MM.1S (cell line): ENCODE measurements at places on chromosomes 16 and 17.

GRCh38 chr16:88647178-88648070 lies 3.4 kb downstream of the CYBA start:
- DNase-seq, result no peak

DNA sequence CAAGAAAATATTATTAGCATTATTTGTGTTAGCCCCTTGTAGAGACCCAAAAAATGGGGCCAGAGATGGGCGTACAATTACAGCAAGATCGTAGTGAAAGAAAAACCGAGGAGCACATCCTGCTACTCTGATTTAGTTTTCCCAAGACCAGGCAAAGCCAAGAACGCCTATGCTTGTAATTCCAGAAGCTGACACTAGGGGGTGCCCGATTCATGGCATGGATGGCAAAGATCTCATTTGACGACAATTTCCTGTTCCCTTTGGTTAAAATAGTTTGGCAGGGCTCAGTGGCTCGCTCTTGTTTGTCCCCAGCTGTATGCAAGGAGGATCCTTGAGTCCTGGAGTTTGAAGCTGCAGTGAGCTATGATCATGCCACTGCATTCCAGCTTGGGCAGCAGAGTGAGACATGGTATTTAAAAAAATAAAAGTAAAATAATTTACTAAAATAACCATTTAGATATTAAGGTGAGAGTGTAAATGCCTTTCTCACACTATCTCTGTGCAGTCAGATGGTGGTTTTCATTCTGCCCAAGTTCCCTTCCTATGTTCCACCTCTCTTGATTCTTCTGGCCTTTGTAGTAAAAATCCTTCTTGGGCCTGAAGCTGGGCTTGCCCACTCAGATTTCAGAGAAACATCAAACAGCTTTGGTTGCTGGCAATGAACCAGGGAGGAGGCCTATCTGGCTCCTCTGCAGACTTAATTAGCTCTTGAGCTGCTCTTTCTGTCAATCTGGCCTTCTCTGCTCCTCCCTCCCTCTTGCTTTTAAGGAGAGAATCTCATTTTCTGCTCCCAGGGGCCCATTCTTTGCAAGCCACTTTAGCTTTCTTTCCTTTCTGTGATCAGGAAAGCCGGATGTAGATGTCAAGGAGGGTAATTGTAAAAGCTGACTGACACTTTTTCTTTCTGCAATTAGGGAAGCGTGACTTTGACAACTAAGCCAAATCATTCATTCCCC lies 31.2 kb downstream of the TMEM238L start:
- DNase-seq, result peak; percentile 45

DNA sequence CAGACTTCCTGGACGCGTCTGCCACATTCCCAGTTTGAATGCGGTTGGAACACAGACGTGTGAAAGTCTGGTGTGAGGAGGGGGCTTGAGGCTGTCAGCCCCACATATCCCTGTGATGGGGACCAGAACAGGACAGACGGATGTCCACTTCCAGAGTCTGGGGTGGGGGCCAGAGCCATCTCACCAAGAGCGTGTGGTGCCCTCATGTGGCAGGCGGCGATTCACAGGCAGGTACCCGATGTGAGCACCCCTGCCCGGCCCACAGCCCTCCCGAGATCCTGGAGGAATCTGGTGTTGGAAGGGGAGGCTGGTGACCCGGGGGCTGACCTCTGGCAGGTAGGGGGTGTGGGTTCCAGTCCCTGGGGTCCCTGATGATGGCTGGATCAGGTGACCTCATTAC lies 51.5 kb downstream of the ENGASE start:
- DNase-seq, result no peak

- no peak for DNase-seq
Observed at GRCh38 chr16:81967358-81967757, 43.9 kb downstream of the SDR42E1 start.

GRCh38 chr16:17019366-17019765 lies 451.4 kb downstream of the XYLT1 start:
- DNase-seq, result no peak

DNA sequence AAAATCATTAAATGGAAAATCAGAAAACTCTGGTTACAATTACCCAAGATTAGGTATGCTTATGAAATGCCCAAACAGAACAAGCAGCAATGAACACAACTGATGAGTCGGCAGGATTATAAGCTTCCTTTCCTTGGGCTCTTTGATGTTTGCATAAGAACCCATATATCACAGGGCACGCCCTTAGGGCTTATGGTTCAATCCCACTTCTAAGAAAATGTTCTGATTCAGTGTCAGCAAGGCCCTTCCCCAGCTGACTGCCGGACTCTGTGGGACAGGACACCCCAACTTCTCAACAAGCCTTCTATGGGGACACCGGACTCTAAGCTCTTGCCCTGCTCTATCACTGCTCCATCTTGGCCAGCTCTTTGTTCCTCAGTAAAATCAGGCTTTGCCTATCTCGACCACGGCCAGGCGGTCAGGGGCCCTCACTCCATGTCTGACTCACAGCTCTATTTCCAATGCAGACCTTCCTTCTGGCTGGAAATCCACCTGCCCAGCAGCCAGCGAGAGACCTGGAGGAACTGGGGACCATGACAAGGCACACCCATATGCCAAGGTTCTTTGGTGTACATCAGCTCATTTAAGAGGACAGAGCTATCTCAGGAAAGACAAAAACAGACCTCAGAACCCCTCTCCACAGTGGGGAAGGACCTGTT lies 26.8 kb downstream of the LITAFD start:
- peak; percentile 14 for DNase-seq

GRCh38 chr17:82896071-82897000 lies 56.5 kb upstream of the ZNF750 start:
- no peak for DNase-seq

DNA sequence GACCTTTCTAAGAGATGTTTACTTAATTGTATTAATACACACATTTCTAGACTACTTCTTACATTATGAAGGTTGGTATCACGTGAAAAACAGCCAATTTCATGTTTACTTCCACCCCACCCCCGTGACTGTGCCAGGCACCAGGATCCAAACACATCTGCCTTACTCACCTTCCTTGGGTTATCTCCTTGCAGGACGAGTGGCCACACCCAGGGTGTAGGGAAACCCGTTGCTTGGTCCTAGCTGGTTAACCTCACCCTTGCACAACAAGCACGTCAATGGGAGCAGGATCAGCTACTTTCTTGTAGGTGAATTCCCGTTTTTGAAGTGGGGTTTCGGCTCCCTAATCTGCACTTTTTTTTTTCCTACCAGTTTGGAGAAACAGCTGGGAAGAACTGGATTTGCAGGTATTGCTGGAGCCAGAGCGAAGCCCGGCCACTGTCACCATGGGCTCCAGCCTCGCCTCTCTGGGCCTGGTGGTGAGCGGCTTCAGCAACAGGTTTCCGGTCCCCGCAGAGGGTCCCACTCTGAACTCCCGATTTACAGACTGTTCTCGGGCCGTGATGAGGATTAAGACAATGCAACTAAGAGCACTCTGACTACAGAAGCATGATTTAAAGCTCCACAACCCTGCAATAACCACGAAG lies 2.1 kb upstream of the UBB start:
- DNase-seq, result no peak

GRCh38 chr17:74230896-74231295 lies 17.5 kb downstream of the TTYH2 start:
- no peak for DNase-seq

DNA sequence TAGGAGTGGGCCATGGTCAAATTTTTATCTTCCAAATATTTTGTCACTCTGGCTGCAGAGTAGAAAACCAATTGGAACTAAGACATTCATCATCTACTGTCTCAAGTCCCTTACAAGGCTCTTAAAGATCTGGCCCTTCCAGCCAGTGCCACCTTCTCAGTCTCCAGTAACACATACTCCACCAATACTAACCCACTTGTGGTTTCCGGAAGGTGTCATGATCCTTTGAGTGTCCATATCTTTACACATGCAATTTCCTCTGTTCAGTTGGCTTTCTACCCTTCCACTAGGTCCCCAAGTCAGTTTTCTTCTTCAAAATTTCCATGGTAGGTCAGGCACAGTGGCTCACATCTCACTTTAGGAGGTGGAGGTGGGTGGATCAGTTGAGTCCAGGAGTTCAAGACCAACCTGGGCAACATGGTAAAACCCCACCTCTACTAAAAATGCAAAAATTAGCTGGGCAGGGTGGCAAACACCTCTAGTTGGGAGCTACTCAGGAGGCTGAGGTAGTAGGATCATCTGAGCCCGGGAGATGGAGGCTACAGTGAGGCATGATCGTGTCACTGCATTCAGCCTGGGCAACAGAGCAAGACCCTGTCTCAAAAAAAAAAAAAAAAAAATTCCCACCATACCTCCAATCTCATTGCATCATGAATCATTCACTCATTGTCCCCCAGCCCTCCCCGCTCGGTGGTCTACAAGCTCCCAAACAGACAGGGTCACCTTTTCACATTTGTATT lies 6.0 kb upstream of the GRB2 start:
- no peak for DNase-seq

DNA sequence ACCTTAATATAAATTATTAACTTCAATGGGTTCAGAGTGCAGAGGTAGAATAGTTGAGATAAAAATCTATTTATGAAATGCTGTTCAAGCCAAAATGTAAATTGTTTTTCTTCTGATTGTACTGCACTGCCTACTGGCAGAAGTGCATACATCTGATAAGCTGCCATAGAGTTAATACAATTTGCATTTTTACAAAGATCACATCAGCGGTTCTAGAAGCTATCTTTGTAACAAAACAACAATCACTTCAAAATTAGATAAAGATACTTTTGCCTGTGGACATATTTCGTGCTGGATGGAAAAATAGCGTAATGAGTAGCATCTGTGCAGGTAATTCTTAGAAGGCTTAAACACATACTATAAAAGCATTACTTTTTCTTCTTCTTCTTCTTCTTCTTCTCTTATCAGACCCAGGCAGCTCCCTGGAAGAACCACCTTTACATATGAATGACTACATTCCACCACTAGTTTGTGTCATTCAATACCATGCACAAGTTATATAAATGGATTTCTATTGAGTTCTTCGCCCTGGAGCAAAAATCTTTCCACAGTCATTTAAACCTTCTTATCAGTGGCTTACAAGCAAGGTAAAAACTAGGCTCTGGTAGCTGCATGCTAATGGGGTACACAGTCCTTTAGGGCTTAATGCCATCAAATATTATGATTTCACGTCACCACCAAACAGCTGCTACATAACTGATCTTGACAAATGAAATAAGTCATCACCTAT lies 47.0 kb downstream of the SYNRG start:
- no peak for DNase-seq

DNA sequence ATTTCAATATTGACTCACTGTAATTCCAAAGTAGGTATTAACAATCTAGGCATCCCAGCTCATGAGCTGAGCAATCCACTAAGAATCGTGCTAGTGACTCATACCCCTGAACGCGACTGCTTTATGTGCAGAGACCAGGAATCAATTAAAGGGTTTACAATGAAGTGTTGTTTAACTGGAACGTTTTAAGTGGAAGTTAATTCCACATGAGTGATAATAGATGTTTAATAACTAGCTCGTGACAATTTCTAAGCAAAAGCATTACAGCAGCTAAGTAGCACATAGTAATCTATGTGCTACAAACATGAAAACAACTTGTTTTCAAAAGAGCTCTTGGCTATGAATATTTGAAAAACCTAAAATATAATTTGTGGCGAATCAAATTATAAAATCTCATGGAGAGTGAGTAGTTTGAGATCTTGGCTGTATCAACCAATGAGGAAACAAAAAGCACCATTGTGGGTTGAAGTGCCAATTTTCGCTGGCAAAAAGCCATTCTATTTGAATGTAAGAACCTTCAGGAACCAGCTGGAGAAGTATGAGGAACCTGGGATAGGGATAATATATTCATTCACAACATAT lies 9.4 kb downstream of the GJC1 start:
- no peak for DNase-seq

GRCh38 chr16:71369494-71369893 lies 11.0 kb downstream of the CALB2 start:
- DNase-seq, result no peak

- DNase-seq, result no peak
Observed at GRCh38 chr16:71430744-71431143, 11.1 kb downstream of the TLE7 start.

- no peak for DNase-seq
Observed at GRCh38 chr17:32297860-32298259, 32.2 kb downstream of the RHBDL3 start.

GRCh38 chr16:78437352-78437968 lies 338.0 kb downstream of the WWOX start:
- no peak for DNase-seq

DNA sequence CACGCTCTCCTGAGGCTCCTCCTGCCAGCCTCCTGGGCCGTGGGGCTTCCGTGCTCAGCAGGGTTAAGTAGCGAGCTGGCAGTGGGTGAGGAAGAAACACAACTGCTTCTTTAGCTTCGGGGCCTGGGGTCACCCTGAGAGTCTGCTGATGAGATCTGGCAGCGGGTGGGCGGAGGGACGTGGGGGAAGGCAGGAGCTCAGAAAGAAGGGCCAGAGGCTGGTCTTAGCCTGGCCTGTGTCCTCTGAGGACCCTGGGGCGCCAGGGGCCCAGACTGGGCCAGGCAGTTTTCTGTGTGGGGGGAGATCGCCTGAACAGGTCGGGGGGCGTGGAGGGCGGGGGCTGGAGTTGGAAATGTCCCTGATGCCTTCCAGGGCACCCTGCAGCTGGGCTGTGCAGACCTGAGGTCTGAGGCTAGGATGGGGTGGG lies 97.8 kb upstream of the GSE1 start:
- no peak for DNase-seq

DNA sequence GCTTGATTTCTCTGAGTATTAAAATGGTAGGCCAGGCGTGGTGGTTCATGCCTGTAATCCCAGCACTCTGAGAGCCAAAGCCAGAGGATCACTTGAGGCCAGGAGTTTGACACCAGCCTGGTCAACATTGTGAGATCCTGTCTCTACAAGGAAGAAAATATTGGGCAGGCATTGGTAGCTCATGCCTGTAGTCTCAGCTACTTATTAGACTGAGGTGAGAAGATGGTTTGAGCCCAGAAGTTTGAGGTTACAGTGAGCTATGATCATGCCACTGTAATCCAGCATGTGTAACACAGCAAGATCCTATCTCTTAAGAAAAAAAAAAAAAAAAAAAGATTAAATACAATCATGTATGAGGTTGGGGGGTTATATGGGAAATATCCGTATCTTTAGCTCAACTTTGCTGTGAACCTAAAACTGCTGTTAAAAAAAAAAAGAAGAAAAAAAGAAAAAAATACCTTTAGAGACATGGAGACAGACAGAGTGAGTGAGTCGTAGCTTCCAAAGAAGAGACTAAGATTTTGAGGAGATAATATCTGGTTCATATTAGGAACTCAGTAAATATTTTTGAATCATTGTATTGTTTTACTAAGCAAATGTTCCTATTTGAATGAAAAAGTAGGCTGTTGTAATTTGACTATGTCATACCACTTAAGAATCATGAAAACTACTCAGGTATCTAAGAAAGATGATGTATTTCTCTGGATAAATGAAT lies 325.7 kb upstream of the TBX2 start:
- DNase-seq, result no peak

DNA sequence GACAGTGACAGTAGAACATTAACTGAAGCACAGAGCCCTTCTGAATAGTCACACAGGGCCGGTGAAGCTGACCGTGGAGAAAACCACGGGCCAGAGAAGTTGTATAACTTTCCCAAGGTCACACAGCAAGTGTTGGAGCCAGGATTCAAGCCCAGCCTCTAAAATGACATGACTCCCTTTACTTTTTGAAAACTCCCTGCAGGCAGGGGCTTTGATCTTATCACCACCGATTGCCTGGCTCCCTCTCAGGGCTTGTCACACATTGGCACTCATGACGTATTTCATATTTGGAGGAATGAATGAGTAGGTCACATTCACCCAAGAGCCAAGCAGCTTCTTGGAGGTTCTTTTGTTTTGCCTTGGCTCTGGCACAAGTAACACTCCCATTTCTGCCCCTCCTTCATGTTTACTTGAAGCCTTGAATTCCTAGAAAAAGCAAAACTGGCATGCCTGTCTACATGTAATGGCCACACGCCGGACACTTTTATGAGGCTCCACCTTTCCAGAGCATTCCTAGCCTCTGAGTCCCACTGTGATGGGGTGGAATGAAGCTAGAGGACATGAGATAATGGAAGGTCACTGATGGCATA lies 13.3 kb upstream of the RBBP6 start:
- no peak for DNase-seq
